Dorsolateral prefrontal cortex (tissue), 122 donors: ENCODE measurements at places on chromosomes 3 and 15.

- no peak for DNase-seq
Measured at GRCh38 chr3:89368846-89369245, 261.4 kb downstream of the EPHA3 start.

DNA sequence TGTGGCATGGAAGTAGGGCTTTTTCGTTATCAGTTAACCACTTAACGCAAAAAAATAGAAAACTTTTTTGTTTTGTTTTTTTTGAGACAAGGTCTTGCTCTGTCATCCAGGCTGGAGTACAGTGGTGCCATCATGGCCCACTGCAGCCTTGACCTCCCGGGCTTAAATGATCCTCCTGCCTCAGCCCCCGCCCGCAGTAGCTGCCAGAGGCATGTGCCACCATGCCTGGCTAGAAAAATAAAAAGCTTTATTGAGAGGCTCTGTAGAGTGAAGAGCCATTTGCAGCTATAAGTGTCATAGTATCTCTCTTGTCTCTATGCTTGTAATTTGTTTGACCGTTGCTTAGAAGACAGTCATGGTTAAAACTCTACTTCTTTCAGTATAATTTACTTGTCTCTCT, 13.5 kb downstream of the PPP4R2 start:
- DNase-seq: no peak

DNA sequence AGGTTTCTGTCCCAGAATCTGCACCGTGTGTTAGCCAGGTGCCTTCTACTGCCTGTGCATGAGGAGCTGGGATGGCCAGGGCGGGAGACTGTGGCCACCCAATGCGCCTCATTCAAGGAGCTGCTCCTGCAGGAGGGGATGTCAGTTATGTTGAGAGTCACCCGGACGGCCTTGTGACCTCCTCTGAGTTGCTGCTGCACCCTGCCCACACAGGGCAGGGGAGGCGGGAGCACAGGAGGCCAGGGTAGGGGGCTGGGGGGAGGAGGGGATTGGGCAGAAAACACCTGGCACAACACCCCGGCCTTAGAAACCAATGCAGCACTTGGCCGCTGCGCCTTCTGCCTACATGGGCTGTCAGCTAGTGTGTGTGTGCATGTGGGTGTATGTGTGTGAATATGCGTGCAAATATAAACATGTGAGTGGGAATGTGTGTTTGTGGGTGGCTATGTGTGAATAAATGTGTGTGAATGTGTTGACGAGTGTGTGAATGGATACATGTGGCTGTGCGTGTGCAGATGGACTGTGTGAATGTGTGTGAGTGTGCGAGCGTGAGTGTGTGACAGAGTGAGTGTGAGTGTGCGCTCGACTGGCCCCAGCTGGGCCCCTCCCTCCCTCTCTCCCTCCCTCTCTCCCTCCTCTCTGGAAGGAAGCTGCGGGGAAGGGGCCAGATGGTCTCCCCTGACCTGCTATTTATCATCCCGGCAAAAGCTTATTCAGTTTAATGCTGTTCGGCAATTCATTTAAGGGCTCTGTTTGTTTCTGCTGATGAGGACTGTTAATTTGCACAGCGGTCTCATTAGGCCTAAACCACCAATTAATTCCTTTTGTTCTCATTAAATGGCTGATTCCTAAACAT, 106.9 kb downstream of the TLE3 start:
- no peak for DNase-seq

- no peak for DNase-seq
Measured at GRCh38 chr3:11350374-11350773, 78.2 kb downstream of the ATG7 start.

GRCh38 chr3:73954506-73954905, 329.8 kb upstream of the PDZRN3 start:
- no peak for DNase-seq

DNA sequence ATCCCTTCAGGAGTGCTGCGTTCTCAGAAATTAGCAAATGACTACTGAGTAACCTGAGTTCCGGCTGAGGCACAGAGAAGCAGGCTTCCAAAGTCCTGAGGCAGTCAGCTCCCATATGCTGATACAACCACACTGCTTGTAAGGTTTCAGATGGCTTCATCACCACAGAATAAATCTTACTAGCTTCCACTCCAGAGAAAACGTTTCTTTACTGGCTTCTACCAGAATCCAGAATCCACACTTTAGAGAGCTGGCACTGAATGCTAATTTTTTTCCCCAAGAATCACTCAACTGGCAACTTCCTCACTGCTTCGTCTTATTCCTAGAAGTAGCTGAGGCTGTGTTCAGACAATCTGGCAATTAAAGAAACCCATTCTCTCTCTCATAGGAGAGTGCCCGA, 21.4 kb downstream of the TAMM41 start:
- DNase-seq: no peak

DNA sequence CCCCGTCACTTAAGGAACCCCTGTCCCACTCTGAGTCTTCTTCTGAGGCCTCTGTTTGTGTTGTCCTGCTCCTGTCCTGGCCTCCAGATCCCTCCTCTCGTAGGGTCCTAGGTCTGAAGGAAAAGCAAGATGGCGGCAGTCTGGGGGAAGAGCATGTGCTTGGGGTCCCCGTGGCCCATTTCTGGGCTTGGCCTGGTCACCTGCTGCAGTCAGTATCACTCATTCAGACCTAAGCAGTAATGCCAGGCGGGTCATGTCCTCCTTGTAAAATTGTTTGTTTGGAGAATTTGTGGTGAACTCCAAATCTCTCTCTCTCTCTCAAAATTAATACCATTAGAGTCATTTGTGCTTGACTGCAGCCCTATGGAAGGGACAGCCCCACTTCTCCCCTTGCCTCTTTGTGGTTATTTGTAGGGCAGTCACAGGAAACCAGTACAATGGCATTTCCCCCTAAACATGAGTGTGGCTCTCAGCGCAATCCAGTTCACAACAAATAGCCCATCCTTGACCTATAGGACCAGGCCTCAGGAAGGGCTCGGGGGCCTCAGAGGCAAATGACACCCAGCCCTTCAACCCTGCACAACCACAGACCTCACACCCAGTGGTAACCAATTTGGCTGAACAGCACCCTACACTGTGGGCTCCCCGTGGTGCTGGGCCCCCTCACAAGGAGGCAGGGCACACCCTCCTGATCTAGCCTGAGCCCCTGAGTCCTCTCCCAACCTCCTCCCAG, 173.5 kb downstream of the OR4M2 start:
- no peak for DNase-seq

DNA sequence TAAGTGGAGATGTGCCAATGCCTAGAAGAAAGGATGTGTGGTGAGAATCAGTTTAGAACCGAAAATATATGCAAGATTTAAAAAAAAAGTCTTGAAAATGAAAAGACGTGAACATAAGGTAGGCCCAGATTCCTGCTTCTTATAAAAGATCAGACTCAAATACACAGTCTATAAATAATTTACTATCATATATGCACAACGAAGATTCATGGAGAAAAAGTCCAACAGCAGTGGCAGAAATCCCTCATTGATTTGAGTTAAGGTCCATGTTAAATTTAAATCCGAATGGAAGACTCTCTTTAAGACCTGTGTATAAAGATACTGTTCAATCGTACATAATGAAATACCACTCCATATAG, 227.2 kb downstream of the OCA2 start:
- no peak for DNase-seq
